ENCODE measurements at places on chromosomes 4 and X.
A peak's percentile ranks its signal among the peaks of the same experiment; 100 is the strongest.

GRCh38 chr4:77025643-77026321 is 50.0 kb downstream of the CCNI start:
- no peak for DNase-seq

DNA sequence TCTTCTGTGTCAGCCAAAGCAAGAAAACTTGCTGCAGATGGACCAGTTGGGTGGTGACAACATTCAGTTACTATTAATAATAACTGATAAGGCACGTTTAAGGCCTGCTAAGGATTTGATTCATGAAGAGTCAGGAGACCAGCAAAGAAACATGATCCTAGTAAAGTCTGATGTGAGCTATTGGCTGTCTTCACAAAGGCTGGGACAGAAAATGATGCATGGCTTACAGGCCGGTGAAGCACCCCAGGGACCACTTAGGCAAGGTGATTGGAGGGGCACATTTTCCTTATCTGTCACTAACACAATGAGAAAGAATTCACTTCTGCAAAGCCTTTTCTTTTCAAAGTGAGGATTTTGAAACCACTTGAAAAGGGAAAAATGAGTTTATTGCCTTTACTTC is 65.4 kb upstream of the TRPC3 start:
- DNase-seq: no peak

- DNase-seq: peak; percentile 31
These were observed 5.1 kb downstream of the CXCL9 start for GRCh38 chr4:76002176-76002575.

DNA sequence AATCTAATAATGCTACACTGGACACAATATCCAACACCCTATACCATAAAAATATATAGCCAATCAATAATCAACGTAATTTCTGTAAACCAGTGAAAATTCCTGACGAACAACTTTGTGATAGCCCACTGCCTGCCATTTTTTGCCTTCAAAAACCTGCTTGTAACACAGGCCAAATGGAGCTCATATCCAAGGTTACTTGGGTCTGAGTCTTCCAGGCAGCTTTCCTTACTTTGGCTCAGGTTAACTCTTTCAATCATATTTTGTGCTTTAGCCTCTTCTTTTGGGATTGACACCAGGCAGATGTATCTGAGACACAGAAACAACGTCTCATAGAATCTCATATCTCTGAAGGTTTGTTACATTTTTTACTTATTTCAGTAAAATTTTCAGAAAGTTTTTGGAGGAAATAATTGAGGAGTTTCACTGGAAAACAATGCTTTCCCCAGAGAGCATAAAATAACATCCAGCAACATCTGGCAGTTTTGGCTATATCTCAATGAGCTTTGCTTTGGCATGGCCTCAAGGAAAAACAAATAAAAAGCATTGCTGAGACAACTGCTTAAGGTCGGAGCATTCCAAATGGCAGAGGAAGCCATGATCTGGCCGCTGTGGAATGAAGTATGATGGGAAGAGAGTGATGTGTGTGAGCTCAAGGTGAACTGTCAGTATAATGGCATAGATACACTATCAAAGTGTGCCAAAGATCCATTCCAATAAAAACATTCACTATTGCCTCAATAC is 162.9 kb upstream of the SPIN4 start:
- DNase-seq: no peak
